Stimulated activated CD8-positive, alpha-beta memory T cell treated with anti-CD3 and anti-CD28 coated beads, Interleukin-7, amount 100 ng/mL, for 48 hours (primary cell): ENCODE measurements at places on chromosomes 7 and 10.

GRCh38 chr7:118158766-118159165 is 25.2 kb upstream of the LSM8 start:
- no peak for DNase-seq

GRCh38 chr7:41567031-41567730 is 135.7 kb downstream of the INHBA start:
- no peak for DNase-seq

DNA sequence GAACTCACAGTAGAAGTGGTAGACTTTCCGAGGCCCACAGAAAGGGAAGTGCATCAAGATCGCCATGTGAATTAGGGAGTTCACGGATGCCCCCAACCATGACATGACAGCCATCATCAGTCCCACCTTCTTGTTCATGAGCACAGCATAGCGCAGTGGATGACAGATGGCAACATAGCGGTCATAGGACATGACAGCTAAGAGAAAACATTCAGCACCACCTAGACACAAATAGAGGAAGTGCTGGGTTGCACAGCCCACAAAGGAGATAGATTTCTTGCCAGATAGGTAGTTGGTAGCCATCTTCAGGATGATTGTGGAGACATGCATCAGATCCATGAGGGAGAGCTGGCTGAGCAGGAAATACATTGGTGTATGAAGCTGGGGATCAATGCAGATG is 342 bp downstream of the OR2AE1 start:
- no peak for DNase-seq

DNA sequence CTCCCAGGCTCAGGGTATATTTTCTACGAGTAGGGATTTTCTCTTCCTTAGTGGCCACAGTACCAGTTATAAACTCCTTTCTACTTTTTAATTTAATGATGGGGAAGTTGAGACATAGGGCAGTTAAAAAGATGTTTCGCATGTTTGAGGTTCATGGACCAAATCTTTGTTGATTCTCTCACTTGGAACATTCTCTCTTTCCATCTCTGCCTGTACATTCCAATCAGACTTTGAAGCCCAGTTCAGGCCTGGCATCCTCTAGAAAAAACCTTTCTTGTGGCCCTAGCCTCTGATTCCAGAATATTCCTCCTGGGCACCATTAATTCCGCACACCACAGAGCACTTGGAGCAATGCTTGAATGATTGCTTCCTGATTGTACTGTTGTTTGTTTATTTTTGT is 18.5 kb downstream of the SLC13A4 start:
- DNase-seq, result no peak

- DNase-seq, result no peak
These were observed 153.7 kb downstream of the NRBF2 start for GRCh38 chr10:63286754-63287264.

- no peak for DNase-seq
These were observed 45.6 kb downstream of the ZNF438 start for GRCh38 chr10:30986053-30986555.

DNA sequence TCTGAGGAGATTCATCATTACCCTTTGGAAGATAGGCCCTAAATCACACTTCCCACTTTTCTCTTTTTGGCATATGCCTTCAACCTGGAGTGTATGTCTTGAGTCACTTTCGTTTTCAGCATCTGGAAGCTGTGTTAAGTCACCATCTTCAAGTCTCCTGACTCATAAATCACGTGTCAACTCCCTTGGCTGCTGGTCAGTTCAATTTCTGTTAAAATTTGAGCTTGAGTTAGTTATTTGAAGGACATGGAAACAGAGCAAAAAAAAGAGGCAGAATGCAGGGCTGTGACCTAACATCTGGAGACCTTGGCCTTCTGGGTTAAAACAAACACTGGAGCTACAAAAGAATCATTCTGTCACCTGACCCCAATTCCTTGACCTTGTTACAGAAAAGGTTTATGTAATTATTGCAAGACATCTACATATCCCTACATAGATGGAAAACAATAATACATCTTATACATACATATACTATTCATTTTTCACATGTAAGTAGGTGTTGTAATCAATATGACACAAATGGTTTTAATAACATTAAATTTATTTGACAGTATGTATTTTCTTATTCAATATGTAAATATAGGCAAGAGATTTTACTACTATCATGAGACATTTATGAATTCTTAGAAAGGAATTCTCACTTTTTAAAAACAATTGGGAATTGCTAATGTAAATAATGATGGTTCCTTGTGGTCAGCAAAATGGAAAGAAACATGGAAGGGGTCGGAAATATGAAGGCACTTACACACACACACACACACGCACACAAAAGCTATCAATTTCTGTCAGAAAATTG is 169.7 kb upstream of the PHYHIPL start:
- DNase-seq, result no peak

- DNase-seq, result no peak
These were observed 60.0 kb downstream of the DGKB start for GRCh38 chr7:14842523-14842922.

DNA sequence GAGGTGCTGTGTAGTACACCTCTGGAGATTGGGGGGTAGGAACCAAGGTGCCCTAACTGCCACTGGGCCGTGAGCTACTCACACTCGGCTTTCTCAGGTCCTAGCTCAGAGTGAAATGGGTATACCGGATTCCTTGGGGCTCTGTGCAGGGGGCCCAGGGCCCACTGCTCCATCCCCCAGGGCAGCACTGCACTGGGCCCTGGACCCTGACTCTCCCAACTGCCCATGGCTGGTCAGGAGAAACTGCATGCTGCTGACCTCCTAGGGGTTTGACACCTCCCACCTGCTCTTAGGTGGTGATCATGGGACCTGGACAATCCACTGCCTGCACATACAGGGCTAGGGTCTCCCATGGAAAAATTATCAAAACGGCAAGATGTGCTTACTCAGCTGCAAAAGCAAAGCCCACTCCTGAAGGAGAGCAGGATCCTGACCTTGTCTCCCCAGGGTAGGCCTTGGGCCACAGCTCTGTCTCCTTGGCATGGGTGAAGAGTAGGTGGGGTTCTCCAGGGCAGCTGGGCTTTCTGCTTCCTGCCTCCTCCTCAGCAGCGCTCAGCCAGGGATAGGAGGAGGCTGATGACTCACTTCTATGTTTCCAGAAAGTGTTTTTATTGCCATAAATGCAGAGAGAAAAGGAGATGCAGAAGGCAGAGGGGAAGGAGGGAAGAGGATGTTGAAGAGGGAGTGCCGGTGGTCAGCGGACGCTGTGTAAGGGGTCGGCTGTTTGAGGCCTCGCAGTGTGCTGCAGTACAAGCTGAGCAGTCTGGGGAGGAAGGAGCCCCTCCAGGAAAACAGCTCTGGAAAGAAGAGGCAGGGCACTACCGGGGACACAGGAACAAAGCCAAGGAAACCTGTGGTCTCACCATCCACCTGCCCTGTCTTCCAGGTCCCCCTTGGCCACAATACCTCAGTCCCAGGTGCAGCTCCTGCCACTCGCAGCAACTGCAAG is 107.8 kb downstream of the ARHGAP22 start:
- DNase-seq, result no peak

DNA sequence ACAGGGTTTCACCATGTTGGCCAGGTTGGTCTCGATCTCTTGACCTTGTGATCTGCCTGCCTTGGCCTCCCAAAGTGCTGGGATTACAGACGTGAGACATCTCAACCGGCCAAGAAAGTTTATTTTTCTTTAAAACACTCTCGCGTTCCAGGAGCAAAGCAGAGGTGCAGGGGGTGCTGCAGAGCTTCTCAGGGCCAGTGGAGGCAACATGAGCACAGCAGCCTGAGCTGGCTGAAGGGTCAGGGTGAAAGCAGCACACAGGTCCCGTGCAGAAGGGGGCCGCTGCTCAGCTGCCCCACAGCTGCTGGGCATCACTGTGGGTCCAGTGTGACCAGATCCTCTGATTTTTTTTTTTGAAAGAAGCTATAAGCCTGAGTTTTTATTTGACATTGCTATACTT is 46.1 kb downstream of the EPHB4 start:
- DNase-seq, result no peak

- no peak for DNase-seq
These were observed 75.0 kb upstream of the AFAP1L2 start for GRCh38 chr10:114479307-114479706.

DNA sequence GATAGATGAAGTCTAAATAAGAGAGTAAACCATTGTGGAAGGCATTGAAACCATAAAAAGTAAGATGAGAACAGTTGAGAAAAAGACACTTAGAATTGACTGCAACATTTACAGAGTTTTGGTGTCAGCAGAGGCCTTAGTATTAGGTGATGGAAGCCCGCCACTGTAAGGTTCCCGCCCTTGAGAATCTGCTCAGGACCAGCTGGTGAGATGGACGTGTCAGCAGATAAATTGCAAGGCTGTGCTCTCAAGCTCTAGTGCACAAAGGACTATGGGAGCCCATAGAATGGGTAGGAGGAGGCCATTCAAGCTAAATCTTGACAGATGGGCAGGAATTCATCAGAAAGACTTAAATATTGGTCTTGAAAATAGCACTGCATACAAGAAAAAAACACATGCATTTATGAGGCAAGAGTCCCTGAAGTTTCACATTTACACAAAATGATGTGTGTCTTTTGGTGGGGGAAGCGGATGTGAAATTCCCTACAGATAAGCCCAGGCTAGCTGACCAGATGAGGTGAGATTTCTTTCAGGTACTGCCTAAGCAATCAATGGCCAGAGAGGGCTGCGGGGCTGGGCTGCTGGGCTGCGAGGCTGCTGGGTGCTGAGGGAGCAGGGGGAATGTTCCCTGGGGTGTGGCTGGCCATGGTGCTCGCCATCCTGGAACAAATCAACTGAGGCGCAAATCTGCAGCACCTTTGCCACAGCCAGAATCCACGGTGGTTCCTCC is 42.5 kb downstream of the SYPL1 start:
- DNase-seq, result no peak

- DNase-seq, result no peak
These were observed 56.5 kb downstream of the EXOC4 start for GRCh38 chr7:133309333-133309732.

GRCh38 chr10:97207756-97208346 is 22.1 kb upstream of the SLIT1 start:
- DNase-seq, result no peak

DNA sequence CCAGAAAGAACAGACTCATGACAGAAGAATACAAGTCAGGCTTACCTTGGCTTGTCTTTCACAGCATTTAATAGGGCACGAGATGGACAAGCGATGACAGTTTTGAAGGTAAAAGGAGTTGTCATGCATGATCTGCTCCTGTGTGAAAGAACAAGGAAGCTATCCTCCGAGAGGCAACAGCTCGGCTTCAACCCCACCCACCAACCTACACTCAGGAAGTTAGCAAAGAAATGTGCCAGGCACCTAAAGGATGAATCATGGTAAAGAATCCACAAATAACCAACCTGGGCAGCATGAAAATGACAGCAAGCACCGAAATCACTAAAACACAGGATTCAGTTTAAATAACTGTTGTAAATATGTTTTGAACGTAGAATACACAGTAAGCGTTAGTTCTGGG is 700.2 kb downstream of the TYW1 start:
- DNase-seq, result no peak

DNA sequence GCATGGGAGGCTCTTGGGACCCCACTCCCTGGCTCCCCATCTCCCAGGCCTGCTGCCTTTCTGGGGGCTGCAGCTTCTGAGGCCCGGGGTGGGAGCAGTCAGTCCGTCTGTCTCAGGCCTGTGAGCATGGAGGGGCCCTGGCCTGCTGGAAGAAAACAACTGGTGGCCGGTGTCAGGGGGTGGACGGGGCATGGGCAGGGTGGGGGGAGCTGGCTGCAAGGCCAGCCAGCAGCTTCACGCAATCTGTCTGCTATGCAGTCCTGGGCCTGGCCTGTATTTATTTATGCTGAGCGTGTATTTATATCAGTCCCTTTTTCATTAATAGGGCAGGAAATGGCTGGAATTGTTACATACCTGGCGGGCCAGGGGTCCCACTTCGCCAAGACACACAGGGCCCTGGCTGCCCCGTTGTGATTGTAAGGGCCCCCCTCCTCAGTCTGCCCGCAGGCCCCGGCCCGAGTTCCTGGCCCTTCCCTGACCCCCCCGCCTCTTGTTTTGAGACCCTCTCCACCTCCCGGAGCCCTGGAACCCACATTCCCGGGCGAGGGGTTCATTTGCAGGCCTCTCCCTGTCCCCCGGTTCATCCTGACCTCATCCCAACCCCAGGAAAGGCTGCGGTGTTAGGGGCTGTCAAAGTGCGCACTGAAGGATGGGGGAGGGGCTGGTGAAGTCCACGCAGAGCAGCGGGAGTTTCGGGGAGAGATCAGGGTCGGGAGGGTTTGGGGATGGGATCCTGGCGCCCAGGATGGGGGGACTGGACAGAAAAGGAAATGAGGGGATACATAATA is 8.2 kb downstream of the TMEM270 start:
- no peak for DNase-seq

GRCh38 chr7:101166909-101167644 is 1.7 kb upstream of the VGF start:
- DNase-seq, result no peak

DNA sequence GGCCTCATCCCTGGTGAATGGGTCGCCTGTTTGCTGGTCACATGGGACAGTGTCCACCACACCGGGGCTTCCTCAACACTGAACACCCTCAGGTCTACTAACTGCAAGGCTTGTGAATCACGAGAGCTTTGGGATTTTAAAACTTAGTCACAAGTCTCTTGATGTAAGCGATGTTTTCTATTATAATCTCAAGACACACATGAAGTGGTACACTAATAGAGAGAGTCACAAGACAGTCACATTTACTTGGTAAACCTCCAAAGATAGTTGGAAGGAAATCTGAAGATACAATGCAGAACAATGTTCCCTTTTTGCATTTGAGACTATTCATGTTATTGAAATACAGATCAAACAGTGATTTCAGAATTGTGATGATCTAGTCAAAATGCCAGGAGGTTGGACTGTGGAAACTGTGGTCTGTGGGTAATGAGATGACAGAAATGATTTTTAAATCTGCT is 233.1 kb upstream of the KLF6 start:
- no peak for DNase-seq

- no peak for DNase-seq
These were observed 3.8 kb upstream of the NRCAM start for GRCh38 chr7:108459922-108460551.

- DNase-seq, result no peak
These were observed 35.9 kb upstream of the SLF2 start for GRCh38 chr10:100876585-100877460.

DNA sequence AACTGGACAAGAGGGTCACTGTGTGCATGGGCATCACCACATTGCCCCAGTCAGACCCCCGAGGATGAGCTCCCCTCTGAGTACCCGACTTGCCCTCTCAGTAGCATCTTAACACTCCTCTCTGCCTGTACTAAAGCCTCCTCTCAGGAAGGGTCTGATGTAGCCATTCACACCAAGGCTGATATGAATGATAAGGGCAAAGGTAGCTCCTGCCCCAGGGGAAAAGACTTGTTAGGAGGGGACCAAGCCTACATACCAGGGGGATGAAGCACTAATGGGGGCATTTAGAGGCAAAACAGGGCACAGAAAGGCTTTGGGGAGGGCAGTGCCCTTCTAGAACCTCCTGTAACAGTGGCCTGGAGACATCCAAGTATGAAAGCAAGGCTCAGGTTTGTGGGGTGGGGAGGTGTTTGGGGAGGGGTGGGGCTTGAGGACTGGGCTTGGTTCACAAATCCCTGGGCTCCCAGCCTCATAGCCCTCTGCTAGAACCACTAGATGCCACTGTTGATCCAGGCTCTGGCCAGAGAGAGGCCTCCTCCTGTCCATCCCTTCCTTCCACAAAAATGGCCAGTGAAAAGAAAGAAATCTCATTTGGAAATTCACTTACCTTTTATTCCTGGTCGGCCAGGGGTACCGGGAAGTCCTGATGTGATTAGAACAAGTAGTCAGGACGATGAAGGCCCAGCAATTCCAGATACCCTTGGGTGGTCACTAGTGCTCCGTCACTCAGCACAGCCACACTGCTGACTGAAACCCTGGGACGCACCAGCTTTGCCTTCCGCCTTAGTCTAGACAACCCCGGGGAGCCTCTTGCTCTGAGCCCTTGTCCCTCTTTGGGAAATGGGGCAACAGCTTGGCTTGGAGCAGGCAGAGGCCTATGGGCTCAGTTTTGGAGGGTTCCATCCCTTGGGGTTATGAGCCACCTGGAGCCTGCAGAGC is 40.3 kb downstream of the COL17A1 start:
- DNase-seq, result no peak
